ENCODE measurements at places on chromosomes 12 and 14.

DNA sequence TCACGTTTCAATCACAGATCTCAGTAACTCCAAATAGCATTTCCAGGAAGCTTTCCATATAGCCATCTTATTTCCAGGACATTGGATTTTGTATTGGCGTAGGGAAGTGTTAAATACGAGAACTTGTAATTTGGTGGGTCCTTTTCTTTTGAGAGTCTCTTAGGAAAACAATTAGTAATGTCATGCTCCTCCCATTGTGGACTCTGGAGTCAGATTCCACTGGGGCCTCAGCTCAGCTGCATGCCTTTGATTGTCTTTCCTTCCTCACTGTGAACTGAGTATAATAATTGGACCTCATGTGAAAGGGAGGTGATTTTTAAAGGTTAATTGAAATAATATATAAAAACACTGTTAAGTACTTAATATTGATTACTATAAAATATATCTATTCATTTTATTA lies 462.6 kb downstream of the NPAS3 start:
- no peak for DNase-seq

GRCh38 chr14:21168055-21168454 lies 12.2 kb upstream of the OR5AU1 start:
- DNase-seq, result no peak

GRCh38 chr14:94397289-94398181 lies 9.1 kb upstream of the SERPINA1 start:
- no peak for DNase-seq

- DNase-seq, result no peak
These were observed 219.3 kb downstream of the RMST start for GRCh38 chr12:97681612-97682504.

GRCh38 chr12:116539905-116540482 lies 19.2 kb upstream of the MAP1LC3B2 start:
- DNase-seq, result no peak

- DNase-seq, result no peak
These were observed 621.0 kb downstream of the BCL11B start for GRCh38 chr14:98651037-98651436.

GRCh38 chr14:52790756-52791222 lies 618 bp downstream of the GNPNAT1 start:
- no peak for DNase-seq

GRCh38 chr12:46259071-46259470 lies 9.8 kb downstream of the SLC38A1 start:
- no peak for DNase-seq

DNA sequence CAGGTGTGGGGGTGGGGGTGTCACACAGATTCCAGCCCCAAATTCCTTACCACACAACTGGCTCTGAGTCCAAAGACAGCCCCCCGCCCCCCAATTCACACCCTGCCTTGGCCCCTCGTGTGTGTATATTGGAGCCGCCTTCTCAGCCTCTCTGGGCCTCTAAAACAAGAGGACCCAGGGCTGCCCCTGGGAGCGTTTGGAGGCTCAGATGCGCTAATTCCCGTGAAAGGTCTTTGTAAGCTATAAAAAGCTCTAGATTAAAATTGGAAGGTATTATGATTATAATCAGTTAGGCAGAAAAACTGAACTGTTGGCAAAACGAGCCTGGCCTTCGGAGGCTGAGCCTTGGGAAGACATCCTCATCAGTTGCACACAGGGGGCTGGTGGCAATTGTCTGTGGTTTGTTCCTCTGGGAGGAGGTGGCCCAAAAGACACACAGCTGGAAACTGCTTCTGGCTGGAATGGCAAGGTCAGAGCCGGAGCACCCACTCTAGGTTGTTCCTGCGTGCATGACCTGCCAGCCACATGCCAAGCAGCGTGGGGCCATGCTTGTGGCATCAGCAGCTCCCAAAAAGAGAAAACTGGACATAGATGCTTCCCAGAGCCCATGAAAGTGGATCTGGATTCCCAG lies 118.5 kb downstream of the PHETA1 start:
- no peak for DNase-seq

- no peak for DNase-seq
These were observed 20.6 kb upstream of the PYGL start for GRCh38 chr14:50964683-50965390.

- DNase-seq, result no peak
These were observed 222.3 kb upstream of the TMTC1 start for GRCh38 chr12:30006021-30006420.

DNA sequence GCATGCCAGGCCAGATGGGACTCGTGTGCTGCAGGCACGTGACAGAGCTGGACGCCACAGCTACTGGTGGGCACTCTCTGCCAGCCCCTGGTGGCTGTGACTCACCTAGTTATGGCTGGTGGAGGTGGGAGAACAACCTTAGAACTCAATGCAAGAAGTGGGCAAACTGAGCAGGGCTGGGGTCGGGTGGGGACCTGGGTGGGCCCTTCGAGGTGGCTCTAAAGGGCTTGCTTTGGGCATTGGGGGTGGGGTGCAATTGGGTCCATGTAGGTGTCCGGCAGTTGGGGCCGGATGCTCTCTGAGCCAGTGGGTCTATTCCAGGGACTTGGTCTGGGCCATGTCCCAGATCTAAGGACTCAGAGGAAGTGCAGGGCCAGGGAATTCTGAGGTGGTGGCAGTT lies 5.1 kb upstream of the SERPINA12 start:
- DNase-seq, result no peak

DNA sequence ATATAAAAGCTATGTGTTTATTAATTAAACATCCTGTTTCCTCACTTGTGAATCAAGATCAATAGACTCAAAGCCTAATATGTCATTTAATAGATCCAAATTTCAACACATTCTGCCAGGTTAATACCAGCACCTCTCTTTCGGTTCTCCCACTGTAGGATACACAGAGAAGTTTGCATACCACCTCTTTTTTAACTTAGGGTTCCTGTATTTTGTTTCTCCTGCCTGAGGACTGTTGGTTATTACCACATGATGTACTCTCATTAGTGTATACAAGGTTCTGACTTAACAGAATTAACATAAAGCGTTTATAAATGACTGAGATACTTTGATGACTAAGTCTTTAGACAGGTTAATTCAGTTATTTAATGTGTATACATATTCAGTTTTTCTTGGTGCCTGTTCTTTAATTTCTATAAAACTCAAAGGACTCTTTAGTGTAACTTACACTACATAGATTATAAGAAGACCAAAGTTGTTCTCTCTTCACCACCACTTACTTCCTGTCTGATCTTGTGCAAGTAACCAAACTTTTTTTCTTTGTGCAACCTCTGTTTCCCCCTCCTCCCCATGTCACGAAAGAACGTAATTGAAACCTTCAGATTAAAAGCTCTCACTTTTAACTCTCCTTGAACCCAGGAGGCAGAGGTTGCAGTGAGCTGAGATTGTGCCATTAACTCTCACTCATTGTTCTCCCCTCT lies 89.8 kb upstream of the DNM1L start:
- DNase-seq, result no peak

- no peak for DNase-seq
These were observed 193.1 kb downstream of the ALG10 start for GRCh38 chr12:34215213-34215892.

DNA sequence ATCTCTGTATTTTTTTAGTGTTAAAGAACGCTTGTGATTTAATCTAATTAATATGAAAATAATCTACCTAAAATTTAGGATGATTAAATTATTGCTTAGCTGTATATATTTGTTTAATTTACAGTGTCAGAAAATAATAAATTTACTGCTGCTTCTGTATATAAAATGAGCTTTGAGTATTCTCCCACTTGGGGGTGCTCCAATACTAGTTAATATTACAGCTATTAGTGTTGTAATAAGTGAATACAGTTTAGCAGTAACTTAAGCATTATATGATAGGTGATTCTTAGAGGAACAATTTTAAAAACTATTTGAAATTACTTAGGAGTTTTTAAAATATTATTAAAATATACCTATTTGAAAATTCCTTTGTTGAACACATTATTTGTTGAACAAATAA lies 62.2 kb downstream of the PAPOLA start:
- no peak for DNase-seq

GRCh38 chr12:72011374-72011773 lies 72.7 kb downstream of the TPH2 start:
- DNase-seq, result no peak

- DNase-seq, result no peak
These were observed 7.1 kb upstream of the LGMN start for GRCh38 chr14:92755495-92755894.

GRCh38 chr12:26247873-26248272 lies 52.5 kb downstream of the SSPN start:
- no peak for DNase-seq

- DNase-seq, result no peak
These were observed 117.3 kb downstream of the ERC1 start for GRCh38 chr12:1108276-1108675.

DNA sequence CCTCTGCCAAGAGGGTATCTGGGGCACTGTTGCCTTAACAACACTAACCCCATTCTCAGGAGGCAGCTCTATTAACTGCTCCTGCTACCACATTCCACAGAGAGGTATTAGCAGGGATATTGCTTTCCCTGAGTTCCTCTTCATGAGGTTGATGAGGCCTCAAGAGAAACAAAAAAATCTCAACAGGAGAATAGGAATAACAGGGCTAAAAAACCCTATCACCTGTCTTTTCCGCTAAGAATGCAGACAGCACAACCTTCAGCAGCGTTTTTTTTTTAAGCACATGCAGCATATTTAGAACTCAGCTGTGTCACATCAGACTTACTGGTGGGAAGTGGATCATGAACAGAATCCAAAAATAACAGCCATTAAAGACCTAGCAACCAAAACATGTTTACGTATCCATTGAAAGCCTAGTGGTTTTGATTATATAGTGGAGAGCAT lies 29.2 kb downstream of the ATF7 start:
- DNase-seq, result no peak

DNA sequence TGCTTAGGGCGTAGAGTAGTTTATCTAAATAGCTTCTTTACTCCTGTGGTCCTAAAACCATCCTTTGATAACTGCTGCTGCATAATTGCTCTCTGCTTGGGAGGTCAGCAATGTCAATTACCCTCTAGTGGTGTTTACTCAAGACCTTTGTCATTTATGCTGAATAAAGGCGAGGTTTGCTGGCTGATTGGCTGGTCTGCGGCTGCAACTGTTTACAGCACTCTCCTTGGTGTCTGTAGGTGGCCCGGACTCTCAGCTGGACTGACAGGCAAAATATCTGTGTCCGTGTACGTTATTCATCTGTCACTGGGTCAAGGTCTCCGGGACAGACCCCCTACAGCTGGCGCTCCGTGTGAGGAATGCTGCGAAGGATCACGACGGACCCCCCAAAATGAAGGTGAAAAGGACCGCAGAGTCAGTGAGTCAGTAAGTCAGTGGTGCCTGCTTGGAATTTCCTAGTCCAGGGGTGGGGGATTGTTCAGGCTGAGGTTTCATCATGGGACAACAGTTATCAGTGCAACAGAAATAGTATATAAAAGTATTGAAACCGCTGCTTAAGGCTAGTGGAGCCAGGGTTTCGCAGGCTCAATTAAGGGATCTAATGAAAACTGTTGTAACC lies 253.3 kb upstream of the DIO2 start:
- no peak for DNase-seq

DNA sequence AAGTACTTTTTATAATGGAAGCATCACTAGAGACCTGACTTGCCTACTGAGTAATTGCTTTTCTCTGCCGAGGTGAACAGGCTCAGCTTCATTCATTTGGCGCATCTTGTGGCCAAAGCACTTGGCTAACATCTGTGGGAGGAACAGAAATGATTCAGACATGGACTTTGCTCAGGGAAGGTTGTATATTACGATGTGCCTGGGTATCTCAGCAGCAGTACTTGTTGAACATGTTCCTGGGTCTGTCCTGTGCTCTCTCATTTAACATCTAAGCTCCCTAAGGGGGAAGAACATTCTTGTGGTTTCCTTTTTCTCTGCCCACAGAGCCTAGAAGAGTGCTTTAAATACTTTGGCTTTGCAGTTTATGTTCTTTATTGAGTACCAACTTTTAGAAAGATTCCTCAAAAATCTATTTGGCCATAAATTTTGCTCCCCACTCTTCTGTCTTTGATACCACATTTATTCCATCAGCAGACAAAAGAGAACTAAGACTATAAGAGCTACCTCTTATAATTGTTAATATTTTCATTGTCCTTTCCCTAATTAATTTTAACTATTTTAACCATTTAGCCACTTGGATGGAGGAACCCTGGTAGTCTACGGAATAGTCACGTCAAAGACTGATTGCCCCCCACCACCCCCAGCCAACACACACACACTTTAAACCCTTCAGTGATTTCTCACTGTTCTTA lies 101.2 kb upstream of the EGLN3 start:
- no peak for DNase-seq

DNA sequence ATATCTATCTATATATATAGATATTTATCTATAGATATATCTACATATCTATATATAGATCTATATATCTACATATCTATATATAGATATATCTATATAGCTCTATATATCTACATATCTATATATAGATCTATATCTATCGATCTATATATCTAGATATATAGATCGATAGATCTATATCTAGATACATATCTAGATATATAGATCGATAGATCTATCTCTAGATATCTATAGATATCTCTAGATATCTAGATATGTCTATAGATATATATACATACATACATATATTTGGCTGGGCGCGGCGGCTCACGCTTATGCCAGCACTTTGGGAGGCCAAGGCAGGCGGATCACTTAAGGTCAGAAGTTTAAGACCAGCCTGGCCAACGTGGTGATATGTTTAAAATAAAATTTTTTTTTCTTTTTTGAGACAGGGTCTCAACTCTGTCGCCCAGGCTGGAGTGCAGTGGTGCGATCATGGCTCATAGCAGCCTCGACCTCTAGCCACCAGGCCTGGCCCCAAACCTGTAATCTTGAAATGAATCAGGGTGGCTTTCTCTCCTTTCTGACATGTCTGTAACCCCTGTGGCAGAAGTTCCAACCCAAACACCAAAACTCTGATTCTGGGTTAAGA lies 18.1 kb downstream of the ARPC3 start:
- DNase-seq, result no peak

GRCh38 chr12:111925171-111925570 lies 83.1 kb downstream of the MAPKAPK5 start:
- no peak for DNase-seq

All from CD4-positive, alpha-beta T cell treated with Interleukin-10 for 1 hour (primary cell).